ENCODE measurements at places on chromosomes 16 and 17.

DNA sequence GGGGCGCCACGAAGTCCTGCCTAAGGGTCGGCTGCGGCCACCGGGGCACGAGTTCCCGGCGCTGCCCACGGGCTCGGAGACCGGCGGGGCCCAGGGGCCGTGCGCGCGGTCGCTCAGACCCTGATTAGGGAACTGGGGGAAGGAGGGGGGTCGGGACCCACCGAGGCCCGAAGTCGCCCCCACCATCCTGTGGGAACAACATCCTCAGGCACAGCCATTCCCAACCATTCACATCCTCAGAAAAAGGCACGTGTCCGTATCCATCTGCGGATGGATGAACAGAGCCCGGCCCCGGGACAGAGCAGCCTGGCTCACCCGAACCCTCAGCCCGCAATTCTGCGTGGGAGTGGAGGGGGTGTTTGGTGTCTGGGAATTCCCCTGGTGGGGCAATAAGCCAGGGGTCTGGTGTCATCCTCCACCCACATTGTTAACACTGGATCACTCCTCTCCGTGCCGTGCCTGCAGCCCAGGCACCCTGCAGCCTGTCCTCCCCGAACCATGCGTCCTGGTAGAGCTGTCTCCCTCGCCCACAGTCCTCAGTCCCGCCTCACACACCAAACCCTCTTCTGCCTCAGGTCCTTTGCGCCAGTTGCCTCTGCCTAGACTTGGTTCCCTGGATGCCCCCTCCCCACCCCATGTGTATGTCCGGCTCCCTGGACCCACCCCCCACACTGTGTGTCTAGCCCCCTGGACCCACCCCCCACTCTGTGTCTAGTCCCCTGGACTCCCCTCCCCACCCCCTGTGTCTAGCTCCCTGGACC is 789 bp upstream of the CCDC57 start:
- no peak for DNase-seq

- no peak for DNase-seq
Measured at GRCh38 chr17:42179335-42179734, 1.6 kb downstream of the KCNH4 start.

GRCh38 chr17:29565643-29566472 is 979 bp downstream of the ABHD15 start:
- DNase-seq: peak; percentile 62

- DNase-seq: no peak
Measured at GRCh38 chr16:57724531-57724930, 11.0 kb upstream of the KATNB1 start.

DNA sequence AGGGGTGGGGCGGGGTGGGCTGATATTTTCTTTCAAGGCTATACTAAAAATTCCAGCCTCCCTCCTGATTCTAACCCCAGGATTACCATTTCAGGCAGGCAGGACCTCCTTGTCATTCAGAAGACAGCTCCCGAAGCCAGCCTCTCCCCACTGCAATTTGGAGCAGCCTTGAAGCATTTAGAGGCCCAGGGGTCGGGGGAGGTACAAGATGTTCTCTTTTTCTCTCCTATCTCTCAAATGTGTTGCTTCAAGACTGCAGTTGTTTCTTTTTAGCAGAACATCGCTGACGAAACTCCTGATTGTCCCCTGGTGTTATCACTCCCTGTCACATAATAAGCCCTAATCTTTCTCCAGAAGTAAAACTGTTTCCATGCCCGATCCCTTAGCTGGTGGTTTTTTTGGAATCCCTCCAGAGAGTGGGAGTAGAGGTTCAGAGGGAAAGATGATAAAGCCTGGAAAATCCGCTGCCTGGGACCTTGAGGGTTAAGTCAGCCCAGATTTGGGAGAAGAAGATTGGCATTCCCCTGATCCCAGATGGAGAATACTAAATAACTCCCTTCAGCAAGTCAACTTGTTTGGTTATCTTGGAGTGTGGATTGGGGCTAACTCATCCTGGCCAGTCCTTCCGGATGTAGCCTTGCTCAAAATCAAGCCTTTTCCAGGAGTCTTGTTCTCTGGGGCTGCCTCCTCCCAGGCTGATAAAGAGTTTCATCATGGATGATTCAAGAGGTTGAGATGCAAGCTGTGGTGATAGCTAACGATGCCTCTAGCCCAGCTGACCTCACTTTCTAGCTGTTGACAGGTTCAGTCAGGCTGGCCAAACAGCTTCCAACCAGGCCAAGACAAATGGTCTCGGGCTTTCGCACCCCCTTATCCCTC is 71.3 kb downstream of the SOX9 start:
- DNase-seq: no peak

DNA sequence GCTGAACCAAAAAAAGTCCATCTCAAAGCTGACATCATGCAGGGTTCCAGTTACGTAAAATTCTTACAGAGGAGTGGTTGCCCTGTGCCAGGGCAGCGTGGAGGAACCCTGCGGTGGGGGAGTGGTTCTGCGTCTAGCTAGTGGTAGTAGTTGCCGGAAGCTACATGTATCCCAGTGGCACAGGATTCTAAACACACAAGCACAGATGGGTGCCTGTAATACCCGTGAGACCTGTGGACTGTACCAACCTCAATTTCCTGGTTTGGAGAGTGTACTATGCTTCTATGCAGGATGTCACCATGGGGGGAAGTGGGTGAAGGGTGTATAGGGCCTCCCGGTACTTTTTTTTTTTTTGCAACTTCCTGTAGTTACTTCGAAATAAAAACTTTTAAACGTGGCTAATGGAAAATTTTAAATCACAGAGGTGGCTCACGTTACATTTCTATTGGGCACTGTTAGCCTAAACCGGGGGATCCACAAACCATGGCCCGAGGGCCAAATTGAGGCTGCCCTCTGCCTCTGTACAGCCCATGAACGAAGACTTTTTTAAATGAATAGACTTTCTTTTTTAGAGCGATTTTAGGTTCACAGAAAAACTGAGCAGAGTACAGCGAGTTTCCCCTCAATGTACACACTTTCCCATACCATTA is 38.5 kb downstream of the TBC1D16 start:
- DNase-seq: peak; percentile 89

DNA sequence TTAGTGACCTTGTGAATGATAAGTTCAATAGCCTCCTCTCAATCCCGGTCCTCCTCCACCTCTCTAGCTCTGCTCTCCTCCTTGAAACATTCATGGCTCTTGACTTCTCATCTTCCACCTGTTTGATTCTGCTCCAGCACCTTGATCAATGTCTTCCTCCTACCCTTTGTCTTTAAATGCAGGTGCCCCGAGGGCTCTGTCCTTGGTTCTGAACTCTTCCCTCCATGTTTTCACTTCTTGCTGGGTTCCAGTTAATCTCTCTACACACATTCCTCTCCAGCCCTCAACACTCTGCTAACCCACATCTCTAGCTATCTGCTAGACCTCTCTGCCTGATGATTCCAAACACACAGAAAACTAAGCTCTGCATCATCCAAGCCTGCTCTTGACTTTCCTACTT is 13.4 kb downstream of the CD300E start:
- no peak for DNase-seq

- peak; percentile 68 for DNase-seq
Measured at GRCh38 chr17:31842195-31843069, 16.6 kb downstream of the COPRS start.

DNA sequence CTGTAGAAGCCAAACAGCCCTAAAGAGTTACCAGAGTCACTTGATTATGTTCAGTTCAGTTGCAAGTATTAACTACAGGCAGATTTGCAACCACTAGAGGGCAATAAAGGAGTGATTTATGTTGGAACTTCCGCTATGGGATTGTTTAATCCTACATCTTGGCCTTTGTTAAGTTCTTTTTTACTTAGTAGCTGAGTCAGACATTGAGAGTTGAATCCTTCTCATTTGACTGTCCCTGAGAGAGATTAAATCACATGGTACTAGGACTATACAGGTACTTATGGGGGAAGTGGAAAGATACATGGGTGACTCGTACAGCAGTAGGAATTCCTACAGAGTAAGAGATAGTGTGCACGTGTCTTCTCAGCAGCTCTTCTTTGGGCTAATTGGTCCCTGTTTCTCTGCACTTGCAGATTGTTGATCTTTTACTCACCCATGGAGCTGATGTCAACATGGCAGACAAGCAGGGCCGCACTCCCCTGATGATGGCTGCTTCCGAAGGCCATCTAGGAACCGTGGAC is 40.3 kb downstream of the CYB561 start:
- DNase-seq: peak; percentile 50

GRCh38 chr16:11473728-11474127 is 113.0 kb downstream of the LITAF start:
- no peak for DNase-seq

DNA sequence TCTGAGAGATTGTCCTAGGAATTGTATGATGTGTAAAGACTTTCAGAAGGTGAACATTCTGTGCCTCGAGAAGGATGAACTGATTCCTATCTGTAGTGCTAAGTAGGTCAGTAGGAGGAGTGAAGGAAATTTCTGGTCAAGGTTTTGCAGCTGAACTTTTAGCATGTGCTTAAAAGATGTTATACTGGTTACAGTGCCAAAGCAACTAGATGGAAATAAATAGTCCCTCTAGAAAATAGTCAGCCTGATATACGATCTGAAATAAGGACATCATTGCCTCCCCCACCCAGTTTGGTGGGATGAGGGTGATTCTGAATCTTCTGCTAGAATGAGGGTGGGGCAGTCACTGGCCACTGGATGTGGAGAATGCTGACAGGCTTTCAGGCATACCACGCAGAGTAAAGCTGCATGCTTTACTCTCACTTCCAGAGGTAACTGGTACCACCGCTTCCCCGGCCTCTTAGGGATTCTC is 57.2 kb upstream of the VPS4A start:
- no peak for DNase-seq

- no peak for DNase-seq
Measured at GRCh38 chr17:64583038-64583437, 76.3 kb downstream of the CEP95 start.

DNA sequence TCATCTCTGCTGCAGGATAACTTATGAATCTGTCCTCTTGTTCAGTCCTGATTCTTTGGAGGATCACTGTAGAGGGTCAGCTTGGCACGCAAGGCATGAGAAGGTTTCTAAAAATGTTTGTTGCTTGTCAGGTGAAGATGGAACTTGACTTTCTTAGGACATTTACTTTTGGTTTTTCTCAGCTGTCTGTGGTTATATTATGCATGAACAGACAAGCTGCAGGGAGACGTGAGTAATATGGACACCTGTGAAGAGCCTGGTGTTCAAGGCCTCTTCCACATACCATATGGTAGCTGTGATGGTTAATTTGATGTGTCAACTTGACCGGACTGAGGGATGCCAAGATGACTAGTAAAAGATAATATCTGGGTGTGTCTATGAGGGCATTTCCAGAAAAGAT is 270.2 kb upstream of the CPHXL start:
- no peak for DNase-seq

DNA sequence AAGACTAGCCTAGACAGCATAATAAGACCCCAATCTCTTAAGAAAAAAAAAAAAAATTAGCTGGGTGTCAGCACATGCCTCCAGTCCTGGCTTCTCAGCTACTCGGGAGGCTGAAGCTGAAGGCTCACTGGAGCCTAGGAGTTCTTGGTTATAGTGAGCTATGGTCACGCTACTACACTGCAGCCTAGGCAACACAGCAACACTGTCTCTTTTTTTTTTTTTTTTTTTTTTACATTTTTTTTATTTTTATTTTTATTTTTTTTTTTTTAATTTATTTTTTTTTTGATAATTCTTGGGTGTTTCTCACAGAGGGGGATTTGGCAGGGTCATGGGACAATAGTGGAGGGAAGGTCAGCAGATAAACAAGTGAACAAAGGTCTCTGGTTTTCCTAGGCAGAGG is 4.1 kb downstream of the ORC6 start:
- no peak for DNase-seq

- no peak for DNase-seq
Measured at GRCh38 chr16:568401-569258, 1.1 kb upstream of the PIGQ start.

DNA sequence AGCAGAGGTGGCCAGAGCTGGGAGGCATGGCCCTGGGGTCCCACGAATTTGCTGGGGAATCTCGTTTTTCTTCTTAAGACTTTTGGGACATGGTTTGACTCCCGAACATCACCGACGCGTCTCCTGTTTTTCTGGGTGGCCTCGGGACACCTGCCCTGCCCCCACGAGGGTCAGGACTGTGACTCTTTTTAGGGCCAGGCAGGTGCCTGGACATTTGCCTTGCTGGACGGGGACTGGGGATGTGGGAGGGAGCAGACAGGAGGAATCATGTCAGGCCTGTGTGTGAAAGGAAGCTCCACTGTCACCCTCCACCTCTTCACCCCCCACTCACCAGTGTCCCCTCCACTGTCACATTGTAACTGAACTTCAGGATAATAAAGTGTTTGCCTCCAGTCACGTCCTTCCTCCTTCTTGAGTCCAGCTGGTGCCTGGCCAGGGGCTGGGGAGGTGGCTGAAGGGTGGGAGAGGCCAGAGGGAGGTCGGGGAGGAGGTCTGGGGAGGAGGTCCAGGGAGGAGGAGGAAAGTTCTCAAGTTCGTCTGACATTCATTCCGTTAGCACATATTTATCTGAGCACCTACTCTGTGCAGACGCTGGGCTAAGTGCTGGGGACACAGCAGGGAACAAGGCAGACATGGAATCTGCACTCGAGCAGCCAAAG is 2.3 kb downstream of the CSF3 start:
- no peak for DNase-seq

- no peak for DNase-seq
Measured at GRCh38 chr16:74094962-74095361, 201.7 kb upstream of the PSMD7 start.

DNA sequence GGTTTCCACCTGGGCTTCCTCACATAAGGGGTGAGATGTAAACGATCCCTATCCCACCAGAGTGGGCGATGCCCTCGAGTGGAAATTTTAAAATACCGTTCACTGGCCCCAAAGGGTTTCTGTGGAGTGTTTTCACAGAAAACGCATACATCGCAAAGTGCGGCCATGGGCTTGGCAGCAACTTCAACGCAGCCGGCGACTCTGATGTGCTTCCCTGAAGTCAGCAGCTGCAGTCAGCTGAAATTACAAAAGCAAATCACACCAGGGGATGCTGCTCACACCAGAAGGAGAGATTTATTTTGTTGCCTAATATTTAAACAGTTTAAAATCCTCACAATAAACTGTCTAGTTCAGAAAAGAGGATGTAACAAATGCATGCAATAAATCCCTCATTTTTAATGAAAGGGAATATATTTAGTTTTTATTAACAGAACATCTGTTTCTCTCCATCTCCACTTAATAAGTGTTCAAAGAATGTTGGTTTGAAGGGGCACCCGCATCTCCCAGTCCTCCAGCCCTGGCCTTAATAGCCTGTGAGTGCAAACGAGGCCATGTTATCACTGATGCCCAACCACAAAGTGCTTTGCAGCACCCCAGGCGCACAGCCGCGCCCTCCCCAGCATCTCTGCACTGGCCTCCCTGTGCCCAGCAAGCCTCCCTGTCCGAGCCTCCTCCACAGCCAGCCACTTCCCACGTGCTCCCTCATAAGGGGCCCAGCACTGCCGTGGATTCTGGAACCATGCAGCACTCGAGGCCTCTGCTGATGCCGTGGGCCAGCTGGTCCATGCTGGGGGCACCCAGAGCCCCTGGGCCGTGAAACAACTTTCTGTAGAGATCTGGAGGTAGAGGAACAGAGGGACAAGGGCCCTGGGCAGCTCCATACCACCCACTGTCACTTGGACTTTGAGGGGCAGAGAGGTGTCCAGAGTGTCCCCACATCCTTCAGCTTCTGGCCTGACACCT is 17.3 kb upstream of the XYLT2 start:
- DNase-seq: no peak

GRCh38 chr17:40518401-40519088 is 17.1 kb upstream of the TNS4 start:
- DNase-seq: no peak

- DNase-seq: peak; percentile 56
Measured at GRCh38 chr17:751269-752001, 629 bp downstream of the GEMIN4 start.

GRCh38 chr17:30520436-30520835 is 43.2 kb downstream of the GOSR1 start:
- no peak for DNase-seq

GRCh38 chr16:48158296-48158695 is 2.5 kb upstream of the ABCC12 start:
- DNase-seq: peak; percentile 81

Measured in activated CD4-positive, alpha-beta T cell treated with anti-CD3 and anti-CD28 coated beads, Interleukin-2, Interleukin-4, amounts not matched to agents 100 ng/mL and 50 ng/mL, durations not matched to agents 16 hours and 8 hours (primary cell).